ENCODE measurements at places on chromosomes 3 and 15.

GRCh38 chr3:185934767-185935464 lies 2.9 kb downstream of the TRA2B start:
- DNase-seq, result no peak

GRCh38 chr3:120304616-120305015 lies 19.6 kb upstream of the GPR156 start:
- DNase-seq, result no peak

DNA sequence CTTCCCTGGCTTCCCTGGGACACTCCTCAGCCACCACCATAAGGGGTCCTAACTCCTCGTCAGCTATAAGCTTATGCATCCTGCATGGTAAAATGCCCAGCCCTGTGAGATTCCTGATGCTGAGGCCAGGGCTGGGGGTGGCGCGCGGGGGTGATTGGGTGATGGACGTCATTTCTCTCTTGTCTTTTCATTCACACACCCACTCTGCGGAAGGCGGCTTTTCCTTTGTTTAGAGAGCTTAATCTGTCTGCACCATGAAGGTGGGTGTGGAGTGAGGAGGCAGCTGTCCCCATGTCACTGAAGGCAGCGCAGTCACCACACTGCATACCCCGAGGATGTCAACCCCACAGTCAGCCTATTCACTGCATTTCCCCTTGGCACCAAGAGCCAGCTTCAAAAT lies 110.0 kb upstream of the NSMCE3 start:
- DNase-seq, result no peak

GRCh38 chr15:66635006-66635405 lies 67.0 kb upstream of the SMAD6 start:
- DNase-seq, result no peak

DNA sequence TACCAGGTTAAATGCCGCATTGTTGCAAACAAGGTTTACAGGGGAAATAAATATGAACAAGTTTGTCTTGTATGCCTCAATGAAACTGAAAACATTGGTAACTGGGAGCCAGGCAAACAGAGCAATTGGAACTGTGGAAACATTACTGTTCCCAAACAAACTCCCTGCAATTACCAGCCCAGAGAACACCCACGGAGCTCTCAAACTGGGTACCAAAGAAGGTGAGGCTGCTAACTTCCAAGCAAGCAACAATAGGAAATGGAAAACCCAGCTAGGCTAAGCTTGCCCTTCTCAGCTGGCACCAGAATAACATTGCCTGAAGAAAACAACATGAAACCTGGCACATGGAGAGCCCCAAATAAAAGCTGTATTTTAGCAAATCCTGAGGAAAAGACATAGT lies 218.9 kb upstream of the THRB start:
- DNase-seq, result no peak

DNA sequence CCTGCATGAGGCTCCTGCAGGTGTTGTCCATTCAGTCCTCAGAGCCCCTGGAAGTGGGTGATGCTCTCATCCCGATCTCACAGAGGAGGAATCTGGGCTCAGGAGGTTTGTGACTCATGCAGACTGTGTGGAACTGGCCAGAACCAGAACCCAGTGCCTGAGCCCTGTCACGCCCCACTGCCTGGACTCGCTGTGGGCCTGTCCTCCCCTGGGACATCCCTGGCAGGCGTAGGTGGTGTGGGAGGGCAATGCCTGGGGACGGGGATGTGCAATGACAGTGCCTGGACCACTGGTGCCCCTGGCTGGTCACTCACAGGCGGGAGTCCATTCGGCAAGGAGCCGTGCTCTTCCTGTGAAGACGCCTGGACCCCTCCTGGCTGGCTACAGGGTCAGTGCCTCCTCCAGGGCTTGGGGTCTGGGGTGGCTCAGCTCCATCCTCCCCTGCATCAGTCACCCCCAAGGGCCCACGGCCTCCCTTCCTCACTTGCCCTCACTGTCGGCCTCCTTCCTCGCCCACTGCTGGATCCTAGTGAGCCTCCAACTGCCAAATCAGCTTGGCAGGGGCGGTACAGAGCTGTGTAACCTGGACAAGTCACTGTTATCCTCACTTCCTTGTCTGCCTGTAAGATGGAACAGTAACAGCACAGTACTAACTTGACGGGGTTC lies 14.9 kb downstream of the PSTPIP1 start:
- no peak for DNase-seq

Measured in activated naive CD4-positive, alpha-beta T cell treated with anti-CD3 and anti-CD28 coated beads for 36 hours (primary cell).